Peyer's patch (tissue), 4 donors: ENCODE measurements at places on chromosomes 1 and 21. TPM values are rescaled to one million over a fixed set of nuclear protein-coding genes. Genes with fewer than 3 reads are reported as not detected.

CDK18 gene
- 47.0 TPM for total RNA-seq

VTCN1 gene
- not detected for total RNA-seq

DNA sequence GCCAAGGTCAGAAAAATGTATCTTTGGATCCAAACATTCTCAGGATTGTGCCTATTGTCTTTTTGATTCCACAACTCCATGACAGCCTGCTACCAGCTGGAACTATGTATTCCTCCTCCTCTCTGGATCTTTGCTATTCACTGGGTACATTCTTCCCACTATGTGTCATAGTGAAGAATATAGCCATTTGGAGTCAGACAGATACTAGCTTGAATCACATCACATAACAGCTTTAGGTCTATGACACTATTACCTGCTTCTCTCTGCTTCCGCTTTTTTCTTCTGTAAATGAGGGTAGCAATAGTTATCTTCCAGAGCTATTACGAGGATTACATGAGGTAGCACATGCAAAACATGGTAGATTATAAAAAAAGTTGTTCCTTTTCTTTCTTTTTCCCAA, 5.4 kb upstream of the EXO1 start:
- no peak for DNase-seq

TSPEAR gene
- 0.47 TPM for total RNA-seq

DNA sequence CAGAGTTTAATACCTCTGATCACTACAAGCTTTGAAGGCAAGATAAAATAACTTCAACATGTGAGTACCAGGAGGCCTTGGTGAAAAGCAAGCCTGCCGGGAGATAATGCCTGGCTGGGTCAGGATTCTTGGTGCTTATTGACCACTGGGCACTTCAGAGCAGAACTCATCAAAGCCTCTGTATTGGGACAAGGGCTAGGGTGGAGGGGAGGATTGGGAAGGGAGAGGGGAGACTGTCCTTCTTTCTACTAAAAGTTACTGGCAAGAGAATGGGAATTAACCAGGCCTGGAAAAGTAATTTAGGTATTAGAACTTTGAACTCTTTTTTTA, 35.2 kb downstream of the NEK2 start:
- DNase-seq = no peak

DNA sequence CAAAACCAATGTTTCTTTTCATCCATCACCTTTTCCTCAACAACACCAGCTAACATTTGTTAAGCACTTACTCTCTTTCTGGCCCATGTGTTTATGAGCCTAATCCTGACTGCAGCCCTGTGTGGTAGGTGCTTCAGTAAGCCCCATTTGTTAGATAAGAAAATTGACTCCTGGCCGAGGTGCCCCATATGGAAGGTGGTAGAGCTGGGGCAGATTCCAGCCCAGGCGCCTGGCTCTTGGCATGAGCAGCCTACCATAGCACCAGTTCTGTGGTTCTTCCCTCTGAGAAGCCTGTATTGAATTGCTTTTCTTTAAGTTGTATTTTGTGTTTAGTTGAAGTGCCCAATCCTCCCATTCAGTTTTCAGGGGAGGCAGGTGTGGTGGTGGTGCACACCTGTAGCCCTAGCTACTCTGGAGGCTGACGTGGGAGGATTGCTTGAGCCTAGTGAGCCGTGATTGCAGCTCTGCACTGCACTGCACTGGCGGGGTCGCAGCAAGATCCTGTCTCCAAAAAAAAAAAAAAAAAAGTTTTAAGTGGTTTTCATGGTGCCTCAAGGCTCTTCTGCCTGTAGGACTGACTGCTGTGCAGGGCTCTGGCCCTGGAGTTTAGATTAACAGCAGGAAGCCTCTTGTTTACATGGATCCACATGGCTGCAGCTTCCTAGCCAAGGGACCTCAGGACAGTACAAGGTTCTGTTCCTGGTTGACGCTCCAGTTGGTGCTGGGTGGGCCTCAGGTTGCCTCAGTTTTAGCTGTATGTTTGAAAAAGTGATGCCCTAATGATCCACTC, 125.9 kb downstream of the MRPS6 start:
- DNase-seq = no peak

ENSA gene
- 205 TPM for total RNA-seq

GPR153 gene
- 127 TPM for total RNA-seq

DNA sequence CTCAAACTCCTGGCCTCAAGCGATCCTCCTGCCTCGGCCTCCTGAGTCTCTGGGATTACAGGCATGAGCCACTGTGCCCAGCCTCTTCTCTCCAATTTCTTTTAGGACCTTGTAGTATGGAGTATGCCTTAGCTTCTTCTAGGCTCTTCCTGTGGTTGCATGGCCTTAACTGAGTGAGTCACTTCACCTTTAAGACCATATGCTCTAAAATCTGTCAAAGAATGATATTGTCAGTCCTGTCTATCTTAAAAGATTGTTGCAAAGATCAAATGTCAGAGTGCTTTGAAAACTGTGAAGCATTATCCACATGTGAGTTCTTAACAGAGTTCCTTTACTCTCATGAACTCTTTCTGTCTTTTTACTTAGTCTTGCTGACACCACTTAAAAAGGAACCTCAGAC, 37.2 kb downstream of the ATP2B4 start:
- no peak for DNase-seq

FCMR gene
- 9.5 TPM for total RNA-seq

DNA sequence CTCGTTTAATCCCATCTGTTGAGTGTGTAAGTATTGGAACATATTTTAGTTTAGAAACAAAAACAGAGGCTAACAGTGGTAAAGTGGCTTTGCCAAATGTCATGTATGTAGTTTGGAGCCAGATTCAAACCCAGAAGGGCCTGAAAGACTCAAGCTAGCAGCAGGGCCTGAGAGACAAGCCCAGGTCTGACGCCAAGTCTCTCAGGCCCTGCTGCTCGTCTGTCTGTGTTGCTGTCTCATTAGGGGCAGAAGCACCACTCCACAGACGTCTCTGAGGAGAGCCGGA, 8.3 kb downstream of the CITED4 start:
- no peak for DNase-seq

VSIG8 gene
- total RNA-seq = 0.85 TPM

GRCh38 chr1:38141483-38141882, 94.9 kb upstream of the POU3F1 start:
- DNase-seq = no peak

CD58 gene
- total RNA-seq = 63.0 TPM

GRCh38 chr1:228794810-228795209, 59.5 kb downstream of the RHOU start:
- no peak for DNase-seq
